ENCODE measurements at places on chromosomes 1 and 21.

DNA sequence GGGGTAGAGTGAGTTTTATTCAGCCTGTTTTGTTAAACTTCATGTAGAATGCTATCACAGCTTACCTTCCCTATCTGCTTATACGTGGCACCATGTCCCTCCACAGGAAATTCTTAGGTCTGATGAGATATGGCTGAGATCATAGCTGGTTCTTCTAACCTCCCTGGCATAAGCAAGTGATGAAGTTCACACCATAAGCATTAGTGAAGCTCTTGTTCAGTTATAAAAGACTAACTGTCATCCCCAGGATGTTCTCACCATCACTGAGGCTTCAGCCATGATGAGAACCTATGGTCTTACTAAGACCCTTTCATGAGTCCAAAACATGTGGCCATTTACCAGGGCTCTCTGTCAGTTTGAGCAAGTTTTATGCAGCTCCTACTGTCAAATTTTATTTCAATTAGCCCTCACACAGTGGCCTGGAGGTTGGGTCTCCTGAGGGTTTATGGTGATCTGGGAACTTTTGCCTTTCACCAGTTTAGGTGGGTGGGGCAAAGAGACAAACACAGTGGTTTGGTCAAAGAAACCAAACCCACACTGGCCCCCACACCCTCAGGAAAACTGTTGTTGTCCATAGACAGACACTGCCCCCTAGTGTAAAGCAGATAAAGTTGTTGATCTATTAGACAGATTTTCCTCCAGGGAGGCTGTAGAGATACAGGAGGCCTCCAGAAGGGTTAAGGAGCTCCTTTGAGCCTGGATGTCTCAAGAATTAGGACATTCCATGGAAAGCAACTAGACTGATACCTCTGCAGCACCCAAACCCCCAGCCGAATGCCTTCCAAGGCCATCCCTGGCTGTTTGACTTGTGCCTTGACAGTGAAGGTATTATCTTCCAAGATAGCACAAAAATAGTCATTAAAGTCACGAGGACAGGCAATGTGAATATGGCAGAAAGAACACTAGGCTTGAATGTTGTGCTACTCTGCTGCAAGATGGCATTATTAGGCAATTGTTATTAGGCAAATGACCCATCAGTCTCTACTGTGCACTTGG, 5.0 kb downstream of the SLC22A15 start:
- peak; percentile 50 for DNase-seq

GRCh38 chr1:225812488-225813213, 2.7 kb downstream of the EPHX1 start:
- no peak for DNase-seq

DNA sequence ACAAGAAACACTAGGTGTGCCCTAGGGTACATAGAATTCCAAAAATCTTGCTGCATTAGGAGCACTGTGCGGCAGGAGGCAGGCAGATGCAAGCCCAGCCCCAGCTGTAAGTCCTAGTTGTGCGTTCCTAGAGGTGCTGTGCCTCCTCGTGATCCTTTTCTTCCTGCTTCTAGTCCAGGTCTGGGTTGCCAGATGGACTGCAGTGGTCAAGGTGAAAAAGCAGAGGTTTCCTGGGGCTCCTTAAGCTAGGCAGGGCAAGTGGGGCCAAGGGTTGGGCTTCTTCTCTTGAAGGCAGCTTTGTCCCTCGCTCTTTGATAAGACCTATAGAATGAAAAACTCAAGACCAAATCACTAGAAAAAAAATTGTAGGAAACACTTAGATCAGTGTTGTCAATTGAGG, 21.6 kb upstream of the SLC45A3 start:
- DNase-seq = no peak

DNA sequence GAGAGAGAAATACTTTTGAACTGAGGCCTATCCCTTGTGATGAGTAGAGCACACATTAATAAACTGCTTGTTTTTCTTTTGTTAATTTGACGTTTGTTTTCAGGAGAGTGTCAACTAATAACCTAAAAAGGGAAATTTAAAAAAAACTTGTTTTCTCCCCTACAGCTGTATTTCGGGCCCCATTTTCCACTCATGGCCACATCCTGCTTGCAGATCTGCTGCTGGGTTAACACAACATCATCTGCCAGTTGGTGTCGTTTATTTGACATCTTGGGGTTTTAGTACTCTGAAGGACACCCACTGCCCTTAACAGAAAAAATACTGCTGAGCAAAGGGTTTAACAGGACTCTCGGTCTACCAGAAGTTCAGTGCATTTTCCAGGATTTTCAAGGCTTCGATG, 848 bp upstream of the PYHIN1 start:
- no peak for DNase-seq

GRCh38 chr1:231279081-231279480, 38.1 kb downstream of the GNPAT start:
- peak; percentile 82 for DNase-seq

DNA sequence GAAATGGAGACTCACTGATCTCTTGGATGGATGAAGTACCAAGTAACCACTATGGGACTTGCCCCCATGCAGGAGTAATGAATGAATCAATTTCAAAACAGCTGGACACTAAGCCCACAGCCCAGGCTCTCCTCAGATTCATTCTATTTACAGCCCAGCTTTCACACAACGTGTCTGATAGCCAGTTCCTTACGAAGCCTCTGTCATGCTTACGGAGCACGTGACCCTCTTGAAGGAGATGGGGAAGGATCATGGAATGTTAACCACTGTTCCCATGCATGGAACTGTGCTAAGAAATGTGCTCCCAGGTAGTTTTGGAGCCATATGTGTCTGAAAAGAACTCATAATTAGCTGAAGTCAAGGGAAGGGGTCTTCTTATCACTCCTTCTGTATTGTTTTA, 124.1 kb downstream of the KIF26B start:
- DNase-seq = no peak

DNA sequence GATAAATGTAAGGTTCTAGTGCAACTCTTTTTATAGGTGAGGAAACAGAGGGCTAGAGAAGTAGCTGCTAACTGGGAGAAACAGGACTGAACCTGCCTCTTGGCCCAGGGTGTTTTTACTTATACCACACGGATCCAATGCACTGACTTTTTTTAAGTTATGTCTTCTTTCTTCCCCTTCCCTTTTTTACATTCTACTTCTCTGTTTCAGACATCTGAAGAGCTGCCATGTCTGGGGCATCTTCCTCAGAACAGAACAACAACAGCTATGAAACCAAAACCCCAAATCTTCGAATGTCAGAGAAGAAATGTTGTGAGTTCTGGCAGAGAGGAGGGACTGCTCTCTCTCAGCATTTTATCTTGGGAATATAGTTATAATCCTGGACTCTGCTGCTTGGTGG, 1.4 kb downstream of the PFKFB2 start:
- DNase-seq = no peak

DNA sequence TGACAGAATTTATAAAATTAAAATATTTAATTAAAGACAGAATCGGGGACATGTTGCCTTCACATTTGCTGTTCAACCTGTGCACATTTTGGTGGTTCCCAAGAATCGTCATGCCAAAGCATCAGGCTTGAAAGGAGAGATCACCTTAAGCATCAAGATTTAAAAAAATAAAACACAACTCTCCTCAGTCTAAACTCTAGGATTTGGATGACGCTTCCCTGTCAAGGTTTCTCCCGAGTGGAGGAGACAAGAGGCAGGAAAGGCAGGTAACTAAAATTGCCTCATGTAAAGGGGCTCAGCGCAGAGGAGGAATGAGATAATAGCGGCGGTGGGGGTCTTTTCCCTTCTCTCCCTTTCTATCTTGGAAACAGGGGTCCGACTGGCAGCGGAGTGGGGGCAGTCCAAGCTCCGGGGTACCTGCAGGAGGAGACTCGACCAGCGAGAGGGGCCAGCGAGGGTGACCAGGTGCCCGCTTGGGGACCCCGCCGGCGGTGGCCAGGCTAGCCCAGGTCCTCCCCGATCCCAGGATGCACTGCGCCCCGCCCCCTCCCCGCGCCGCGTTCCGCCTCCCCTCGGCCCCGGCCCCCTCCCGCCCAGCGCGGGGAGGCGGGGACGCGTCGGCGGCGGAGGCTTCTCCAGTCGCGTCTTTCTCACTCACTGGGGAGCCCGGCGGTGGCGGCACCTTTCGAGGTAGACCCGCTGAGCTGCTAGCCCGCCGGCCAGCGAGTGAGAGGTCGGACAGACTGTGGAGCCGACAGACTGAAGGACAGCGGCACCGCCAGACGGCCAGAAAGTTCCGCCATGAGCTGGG, at the start of gene FNBP1L:
FNBP1L (plus strand) TSS at position 638 of the 811 bp plus-strand sequence; CDS start at position 802, 164 bp downstream.
- peak; percentile 25 for DNase-seq

DNA sequence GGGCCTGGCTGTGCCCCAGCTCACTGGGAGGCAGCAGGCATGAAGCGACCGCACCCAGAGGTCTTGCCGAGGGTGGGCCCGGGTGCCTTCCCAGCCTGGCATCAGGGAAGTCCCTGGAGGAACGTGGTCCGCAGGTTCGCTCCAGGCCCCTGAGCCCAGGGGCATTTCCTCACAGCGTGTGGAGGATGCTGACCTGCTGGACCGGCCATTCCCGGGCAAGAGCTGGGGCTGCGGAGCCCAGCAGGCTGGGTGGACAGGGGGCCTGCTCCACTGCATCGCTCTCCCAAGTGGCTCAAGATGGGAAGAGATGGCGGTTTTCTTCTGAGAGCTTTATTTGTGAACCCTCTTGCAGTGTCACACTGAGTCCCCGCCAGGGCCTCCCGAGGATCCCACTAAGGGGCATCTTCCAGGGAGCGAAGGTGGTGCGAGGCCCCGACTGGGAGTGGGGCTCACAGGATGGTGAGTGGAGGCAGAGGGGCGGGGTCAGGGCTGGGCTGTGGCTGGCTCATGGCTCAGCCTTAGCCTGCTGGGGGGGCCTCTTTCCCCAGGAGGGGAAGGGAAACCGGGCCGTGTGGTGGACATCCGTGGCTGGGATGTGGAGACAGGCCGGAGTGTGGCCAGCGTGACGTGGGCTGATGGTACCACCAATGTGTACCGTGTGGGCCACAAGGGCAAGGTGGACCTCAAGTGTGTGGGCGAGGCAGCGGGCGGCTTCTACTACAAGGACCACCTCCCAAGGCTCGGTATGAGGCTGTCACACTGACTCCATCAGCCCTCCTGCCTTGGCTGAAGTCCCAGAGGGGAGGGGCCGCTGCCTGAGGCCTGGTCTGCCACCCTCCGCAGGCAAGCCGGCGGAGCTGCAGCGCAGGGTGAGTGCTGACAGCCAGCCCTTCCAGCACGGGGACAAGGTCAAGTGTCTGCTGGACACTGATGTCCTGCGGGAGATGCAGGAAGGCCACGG, 7.2 kb upstream of the MMP23B start:
- DNase-seq = no peak

DNA sequence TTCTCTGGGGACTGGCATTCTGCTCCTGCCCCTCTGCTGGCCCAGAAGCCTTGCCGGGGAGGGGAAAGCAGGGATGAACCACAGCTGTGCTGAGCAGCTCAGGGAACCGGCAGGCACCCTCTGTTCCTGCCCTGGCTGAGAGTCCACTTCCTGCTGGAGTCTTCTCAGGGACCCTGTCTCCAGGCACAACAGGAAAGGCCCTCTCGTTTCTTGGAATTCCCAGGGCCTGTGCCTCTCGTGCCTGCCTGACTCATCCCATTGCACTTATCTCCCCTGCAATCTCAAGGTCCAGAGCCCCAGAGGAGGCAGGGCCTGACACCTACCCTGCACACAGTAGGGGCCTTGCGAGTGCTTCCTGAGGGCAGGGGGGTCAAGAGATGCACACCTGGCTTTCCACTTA, 1.1 kb upstream of the EDN2 start:
- DNase-seq = peak; percentile 71

DNA sequence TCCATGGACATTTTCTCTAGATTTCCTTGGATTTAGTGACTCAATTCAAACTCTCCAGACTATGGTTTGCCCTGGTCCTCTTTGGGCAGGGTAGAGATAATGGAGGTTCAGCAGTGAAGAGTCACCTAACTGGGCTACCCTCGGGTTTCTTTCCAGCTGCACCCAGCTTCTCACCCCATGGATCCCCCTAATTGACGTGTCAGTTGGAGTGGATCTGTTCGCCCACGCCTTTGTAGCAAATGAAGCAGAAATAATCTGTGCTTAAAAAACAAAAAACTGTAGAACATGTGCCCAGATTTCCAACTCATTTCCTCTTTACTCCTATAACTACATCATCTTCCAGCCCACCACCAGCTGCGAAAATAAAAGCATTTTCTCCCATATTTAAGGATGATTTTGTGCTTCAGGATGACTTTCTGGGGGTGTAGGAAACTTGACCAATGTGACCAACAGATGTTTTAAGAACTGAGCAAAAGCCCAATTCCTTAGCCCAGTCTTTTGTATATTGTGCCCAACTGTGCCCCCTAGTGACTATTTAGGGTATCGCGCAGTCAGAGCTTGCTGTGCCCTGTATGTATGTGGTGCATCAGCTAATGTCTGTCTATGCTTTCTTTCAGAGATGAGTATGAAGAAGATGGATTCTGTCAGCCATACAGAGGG, 66.5 kb upstream of the UBE2U start:
- DNase-seq = peak; percentile 72

DNA sequence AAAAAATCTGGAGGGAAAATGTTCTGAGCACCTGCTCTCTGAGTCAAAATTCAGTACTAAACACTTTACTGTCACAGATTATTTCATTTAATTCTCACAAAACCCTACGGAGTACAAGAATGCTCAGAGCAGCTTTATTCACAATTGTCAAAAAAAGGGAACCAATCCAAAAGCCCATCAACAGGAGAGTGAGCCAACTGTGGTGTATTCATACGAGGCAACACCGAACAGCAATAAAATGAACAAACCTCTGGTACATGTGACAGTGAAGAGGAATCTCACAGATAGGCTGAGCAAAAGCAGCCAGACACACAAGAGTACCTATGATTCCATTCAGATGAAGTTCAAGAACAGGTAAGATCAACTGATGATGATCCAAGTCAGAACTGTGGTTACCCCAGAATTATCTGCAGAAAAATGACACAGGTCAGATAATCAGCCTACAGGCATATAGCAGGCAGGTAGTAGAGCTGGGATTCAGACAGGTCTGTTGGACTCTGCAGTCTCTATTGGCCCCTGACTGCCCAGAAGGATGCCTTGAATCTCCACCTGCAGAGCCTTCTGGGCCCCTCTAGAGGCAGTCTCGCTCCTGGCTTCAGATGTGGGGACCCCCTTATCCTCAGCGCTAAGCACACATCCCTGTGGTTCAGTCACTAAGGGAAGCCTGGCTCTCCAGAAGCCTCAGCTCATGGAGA, 19.2 kb downstream of the SLC9A1 start:
- no peak for DNase-seq

GRCh38 chr1:100077531-100077930, 55.2 kb downstream of the SASS6 start:
- no peak for DNase-seq

- DNase-seq = peak; percentile 21
These were observed 11.2 kb downstream of the OR2W3 start for GRCh38 chr1:247906504-247907047.

Measured in kidney capillary endothelial cell (primary cell).